ENCODE measurements at places on chromosomes 5 and 9.

DNA sequence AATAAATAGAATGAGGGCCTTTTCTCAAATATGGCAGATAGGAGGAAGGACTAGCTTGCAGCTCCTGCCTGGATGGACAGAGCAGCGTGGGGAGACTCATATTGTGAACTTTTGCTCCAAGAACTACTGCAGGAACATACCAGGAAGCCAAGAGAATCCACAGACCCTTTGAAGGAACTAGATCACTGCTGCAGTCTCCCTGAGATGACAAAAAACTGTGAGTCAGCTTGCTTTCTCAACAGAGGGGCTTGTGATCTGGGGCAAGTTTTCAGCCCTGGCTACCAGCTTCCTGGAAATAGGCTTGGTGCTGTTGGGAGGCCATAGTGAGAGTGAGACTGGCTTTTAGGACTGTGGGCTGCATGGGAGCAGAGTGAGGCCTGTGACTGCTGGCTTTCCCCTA, 170.6 kb upstream of the TRIM32 start:
- DNase-seq, result no peak

DNA sequence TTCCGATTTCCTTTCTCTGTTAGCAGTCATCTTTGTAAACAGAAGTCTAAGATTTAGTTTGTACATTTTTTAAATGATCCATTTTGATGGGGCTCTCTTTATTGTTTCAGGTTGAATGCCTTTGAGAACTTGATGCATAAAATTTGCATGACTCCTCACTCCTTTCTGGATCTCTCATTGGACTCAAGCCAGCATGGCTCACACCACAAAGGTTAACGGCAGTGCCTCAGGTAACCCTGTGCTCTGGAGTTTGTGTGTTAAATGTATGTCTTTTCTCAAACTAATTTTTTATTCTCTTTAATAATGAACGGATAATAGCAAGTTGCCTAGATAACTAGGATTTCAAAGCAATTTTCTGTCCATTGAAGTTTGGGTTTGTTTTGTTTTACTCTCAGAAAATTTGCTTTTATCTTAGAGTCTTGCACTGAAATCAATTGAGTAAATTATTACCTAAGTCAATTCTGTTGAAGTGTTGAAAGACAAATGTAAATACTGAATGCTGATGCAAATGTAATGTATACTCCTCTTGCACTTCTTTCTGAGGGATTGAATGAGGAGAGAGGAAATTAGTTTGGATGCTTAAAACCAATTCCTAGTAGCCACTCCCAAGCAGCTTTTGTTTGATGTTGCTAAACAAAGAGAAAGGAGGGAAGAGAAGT, 164.6 kb upstream of the DMRT1 start:
- no peak for DNase-seq

DNA sequence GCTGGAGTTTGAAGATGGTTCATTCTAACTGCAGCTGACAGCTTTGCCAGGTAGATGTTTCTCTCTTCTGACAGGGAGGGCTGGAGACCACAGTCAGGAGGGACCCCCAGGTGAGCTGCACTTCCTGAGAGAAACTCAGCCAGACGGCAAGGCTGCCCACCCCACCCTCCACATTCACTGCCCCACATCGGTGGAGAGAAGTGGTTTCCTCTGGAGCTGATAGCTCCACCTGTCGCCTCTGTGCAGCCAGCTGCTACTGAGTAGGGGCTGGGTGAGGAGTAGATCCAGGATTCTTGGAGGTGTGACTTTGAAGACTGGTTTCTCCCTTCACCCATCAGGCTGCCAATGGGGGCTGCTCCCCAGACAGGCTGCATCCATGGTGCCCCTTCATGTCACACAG, 175.0 kb downstream of the CARTPT start:
- DNase-seq, result no peak

DNA sequence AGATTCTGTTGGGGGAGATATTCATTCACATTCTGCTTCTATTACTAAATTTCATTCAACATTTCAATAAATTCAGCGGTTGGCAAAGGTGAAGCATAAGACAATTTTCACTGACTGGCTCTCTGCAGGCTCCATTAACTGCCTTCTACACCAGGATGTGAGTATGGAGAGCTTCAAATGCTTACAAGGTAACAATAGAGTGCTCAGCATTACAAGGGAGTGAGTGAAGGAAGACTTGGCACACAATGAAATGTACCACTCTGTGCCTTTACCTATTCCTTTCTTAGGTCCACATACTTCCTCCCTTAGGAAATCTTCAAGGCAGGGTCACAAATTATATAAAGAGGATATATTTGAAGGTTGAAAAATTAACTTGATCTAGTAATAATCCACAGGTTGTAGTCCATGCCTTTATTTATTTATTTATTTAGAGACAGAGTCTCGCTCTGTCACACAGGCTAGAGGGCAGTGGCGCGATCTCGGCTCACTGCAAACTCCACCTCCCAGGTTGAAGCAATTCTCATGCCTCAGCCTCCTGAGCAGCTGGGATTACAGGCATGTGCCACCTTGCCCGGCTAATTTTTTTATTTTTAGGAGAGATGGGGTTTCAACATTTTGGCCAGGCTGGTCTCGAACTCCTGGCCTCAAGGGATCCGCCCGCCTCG, 76.6 kb upstream of the FAM169A start:
- DNase-seq, result no peak

GRCh38 chr9:131421691-131422090, 27.8 kb downstream of the PRRC2B start:
- DNase-seq, result no peak

DNA sequence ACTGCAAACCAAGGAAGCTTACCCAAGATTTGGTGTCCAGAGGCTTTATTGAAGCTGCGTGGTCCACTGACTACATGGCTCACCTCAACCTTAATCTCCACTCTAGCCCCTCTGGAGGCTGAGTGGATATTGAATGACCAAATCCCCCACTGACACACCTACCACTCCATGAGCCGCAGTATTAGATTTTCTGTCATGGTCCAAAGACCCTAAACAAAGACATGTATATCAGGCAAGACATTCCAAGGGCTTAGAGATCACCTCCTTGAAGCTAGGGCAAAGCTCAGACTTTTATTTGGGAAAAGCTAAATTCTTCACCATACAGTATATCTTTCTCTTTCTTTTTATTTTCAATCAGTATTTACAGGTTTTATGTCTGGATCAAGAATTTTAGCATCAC, 346.2 kb upstream of the CTNND2 start:
- no peak for DNase-seq

DNA sequence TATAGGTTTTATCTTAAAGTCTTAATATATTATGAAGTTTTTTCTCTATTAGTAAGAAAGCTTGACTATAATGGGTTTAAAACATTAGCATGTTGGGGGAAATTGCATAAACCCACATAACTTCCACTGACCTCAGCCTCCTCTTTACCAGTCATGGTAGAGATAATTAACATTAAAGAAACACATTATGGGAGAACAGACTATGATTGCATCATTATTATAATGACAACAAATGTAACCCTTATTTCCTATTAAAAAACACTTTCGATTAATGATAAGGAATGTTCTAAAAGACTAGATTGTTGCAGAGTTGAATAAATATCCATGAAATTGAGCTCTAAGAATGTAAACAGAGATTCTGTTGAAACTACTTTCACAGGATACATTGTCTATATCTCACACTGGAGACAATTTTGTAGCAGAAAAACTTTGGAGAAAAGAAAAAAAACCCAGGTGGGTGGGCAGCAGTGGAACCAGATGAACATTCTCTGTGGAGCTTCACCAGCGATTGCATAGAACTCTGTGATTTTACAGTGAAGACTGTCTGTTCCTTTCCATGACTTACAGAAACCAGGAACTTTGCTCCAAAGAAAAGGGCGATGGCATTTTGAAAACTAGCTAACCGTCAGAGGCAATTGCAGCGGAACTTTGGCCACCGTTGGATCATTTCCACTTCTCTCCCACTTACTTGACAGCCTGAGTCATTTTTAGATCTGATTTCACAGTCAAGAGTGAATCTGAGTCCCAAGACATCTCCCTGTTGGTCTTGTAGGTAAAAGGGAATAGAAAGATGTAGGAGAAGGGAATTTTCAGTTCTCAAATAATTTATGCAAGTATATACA, 21.0 kb upstream of the ERAP2 start:
- no peak for DNase-seq

DNA sequence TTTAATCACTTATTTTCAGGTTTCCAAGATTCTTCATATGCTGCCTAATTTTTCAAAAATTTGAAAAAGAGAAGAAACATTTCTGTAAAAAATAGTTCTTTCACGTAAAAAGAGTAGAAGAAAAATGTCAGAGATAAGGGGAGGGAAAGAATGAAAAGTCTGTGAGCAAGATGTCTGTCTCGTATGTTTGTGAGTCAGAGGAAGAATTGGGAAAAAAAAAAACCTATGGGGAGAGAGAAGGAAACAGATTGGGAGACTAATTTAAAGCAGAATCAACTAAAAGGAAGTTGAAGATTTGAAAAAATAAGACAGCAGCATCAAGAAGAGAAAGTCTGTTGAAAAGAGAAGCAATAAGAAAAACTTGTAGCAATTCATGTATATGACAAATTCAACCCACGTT, 456.3 kb downstream of the HINT1 start:
- DNase-seq, result no peak

DNA sequence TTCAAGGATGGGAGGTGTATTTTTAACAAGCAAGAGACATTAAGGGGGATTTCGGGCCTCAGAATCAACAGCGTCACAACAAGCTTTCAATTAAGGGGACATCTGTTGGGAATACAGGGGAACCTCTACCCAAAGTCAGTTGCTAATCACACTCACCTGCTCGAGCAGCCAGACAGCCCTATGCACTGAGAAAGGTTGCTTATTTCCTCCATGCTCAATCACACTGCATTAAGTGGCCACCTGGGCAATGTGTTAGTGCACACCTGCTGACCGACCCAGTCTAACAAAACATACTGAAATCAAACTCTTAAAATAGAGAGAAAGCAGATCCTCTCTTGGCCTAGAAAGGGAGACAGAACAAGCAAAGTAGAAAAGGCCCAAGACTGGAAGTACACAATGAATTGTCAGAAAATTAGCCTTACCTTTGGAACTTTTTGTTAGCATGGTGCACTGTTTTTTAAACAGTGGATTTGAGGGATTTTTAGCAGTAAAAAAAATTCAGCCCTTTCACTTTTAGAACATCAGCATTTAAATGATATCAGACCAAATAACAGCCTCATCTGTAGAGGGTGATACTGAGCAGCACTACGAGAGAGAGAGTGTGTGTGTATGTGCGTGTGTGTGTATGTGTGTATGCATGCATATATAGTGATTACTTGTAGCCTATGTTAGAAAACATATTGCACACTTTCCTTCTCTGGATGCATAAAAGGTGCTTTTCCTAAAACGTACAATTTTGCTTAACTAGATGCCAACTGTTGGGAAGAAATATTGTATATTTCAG, 1118.6 kb upstream of the DMAC1 start:
- no peak for DNase-seq

DNA sequence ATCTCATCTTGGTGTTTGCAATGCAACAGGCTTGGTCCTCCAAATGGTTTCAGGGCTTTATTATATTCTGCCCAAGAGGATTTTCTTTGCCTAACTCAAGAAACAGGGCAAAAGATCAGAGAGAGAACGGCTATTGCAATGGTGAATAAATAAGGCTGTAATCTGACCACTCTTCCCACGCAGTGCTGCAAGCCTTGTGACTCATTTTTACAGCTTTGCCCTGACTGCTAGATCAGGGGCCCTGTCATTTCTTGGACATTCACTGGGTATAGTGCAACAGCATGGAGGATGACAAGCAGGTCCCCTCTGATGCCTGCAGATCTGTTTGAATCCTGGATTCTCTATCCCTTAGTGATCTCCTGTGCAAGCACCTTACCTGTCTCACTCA, 459.1 kb downstream of the EBF1 start:
- no peak for DNase-seq

- peak; percentile 27 for DNase-seq
These were observed 24.9 kb downstream of the MELK start for GRCh38 chr9:36597412-36598178.

DNA sequence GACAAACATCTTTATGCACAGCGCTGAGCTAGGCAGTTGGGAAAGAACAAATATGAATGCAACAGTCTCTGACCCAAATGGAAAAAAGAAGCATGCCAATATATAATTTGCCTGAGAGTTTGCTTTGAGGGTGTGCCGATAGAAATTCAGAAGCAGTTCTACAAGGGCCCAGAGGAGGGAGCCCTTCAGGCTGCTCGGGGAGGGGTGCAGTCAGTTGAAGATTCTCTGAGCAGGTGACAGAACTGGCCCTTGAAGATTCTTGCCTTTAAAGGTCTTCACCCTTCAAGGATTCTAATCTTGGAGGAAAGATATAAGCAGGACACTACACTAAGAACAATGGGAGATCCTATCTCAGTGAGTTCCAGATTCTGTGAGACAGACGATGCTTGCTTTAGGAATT, 3.7 kb upstream of the PAPPA start:
- no peak for DNase-seq

GRCh38 chr9:91186632-91187108, 175.0 kb downstream of the AUH start:
- no peak for DNase-seq

DNA sequence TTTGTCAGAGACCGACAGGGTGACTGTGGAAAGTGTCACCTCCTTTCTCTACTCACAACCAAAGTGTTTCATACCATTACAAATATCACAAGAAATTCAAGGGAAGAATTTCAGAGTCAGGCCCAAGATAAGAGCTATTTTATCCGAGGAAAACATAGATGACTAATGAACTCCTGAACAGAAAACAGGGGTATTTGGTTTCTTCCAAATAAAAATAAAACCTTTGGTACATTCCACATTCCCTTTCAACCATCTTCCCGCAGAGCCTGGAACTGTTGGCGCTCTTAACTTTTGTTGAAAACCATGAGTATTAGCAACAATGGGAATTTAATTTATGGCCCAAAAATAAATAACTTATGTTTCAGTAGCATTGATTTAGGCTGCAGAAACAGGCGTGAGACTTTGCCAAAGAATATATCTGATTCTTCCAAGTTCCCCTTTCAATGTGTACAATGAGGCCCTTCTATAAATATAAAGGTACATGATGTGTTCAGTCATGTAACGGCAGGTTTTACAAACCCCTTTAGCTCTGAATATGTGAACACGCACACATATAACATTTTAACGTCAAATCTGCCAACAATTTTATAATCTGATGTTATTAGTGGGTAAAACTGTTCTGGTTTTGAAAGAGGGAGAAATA, 69.5 kb downstream of the RETREG1 start:
- no peak for DNase-seq

GRCh38 chr5:68217047-68217355, 1.4 kb downstream of the PIK3R1 start:
- no peak for DNase-seq

GRCh38 chr9:89021154-89021803, 30.0 kb downstream of the S1PR3 start:
- DNase-seq, result no peak

- no peak for DNase-seq
These were observed 64.0 kb downstream of the DEPDC1B start for GRCh38 chr5:60636001-60636400.

GRCh38 chr9:110101531-110102161, 106.3 kb downstream of the C9orf152 start:
- no peak for DNase-seq

DNA sequence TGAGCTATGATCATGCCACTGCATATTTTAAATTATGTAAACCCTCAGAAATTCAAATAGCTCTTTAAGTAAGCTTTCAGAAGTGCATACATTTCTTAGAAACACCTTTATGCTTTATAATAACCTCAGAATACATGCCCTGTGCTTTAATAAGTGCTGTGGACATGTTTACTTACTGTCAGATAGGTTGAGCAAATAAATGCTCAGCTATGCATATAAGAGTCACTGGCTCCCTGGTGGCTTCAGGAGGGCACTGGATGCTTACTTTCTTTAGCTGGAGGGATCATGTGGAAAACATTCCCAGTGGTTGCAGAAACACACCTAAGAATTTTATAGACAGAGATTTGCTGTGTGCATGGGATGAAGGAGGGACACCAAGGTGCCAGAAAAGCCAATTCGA, 74.4 kb downstream of the PDE6A start:
- DNase-seq, result no peak

- DNase-seq, result no peak
These were observed 36.9 kb upstream of the PLEKHG4B start for GRCh38 chr5:54876-55569.
